GM12865 (cell line): ENCODE measurements at places on chromosomes 7 and 10.

DNA sequence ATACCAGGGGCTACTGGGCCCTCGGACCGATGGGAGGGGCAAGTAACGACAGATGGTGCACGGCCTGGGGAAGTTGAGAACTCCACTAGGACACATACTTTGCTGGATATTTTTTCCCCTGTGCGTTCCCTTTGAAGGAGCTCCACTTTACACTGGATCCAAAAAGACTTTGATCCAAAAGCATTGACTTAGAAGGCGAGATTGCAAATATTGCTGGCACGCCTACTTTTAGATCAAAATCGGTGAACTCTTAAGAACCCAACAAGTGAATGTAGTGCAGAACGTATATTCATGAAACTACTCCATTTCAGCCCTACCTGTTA lies 436 bp upstream of the SLC25A13 start:
- no peak for DNase-seq

GRCh38 chr7:138014686-138015085 lies 12.8 kb upstream of the CREB3L2 start:
- DNase-seq = no peak

- no peak for DNase-seq
Measured at GRCh38 chr7:158018971-158019645, 568.5 kb downstream of the PTPRN2 start.

GRCh38 chr10:92239600-92240288 lies 51.1 kb downstream of the CPEB3 start:
- peak; percentile 49 for DNase-seq

- DNase-seq = no peak
Measured at GRCh38 chr10:79430936-79431335, 14.5 kb downstream of the ZCCHC24 start.

DNA sequence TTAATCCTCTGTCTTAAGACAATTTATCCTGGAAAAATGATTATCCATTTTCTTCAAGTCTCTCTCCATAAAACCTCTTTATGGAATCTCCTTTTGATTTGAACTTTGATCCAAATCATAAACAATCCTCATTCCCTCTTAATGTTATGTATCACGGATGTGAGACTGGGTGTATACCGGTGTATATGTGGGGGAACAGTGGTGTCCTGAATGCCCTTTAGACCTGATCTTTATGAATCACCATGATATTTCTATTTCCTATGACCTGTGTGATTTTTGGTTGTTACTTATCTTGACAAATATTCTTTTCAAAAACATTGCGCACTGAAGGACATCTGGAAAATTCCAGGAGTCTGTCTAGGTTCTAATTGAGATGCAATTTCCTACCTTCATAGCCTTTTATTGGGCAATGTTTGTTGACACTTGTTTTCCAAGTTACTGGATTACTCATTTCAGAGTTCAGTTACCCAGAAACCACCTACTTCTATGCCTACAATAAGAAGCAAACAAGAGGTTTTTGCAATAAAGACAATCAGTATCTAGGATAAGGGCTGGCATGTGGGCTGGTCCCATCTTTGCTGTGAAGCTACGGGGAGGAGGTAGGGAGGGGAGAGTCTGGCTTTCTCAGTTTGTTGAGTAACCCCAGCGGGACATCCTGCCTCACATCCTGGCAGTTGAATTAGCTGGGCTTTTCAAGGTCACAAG lies 190.4 kb downstream of the CTTNBP2 start:
- DNase-seq = no peak

- peak; percentile 80 for DNase-seq
Measured at GRCh38 chr7:41134300-41135255, 568.3 kb downstream of the INHBA start.

GRCh38 chr7:137603043-137603442 lies 243.7 kb downstream of the DGKI start:
- DNase-seq = no peak

DNA sequence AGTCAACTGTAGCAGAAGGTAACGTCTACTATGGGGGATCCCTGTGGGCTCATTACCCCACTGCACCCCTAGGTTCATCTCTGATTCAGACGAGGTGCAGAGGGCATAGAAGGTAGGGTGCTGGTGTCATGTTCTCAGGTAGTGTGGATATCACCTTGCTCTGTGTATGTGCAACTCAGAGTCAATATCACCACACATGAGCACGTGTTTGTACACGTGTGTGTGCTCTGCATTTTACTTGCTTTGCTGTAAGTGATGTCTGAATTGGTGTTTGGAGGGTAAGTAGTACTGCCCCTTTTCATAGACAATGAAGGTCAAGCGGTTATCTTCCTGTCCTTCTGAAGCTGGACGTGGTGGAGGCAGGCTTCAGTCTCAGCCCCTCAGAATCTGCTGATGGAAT lies 10.4 kb downstream of the DMBT1 start:
- DNase-seq = no peak

GRCh38 chr10:52454491-52454890 lies 140.4 kb downstream of the DKK1 start:
- no peak for DNase-seq

GRCh38 chr7:100466653-100467605 lies 2.9 kb upstream of the SPACDR start:
- DNase-seq = no peak

- DNase-seq = no peak
Measured at GRCh38 chr10:111933937-111934336, 249.6 kb downstream of the GPAM start.

DNA sequence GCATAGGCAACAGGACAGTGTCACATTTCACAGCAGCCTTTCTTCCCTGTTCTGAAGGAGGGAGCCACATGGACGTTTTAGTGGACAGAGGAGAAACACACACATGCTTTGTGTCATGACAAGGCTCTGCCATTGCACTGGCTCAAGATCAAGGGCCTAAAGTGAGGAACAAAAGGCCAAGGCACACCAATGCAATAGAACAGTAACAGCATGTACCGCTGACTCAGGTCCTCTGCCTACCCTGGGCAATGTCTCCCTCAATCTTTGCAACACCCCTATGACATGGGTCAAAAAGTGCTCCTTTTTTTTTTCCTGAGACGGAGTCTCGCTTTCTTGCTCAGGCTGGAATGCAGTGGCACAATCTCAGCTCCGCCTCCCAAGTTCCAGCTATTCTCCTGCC lies 57.8 kb upstream of the SDK1 start:
- DNase-seq = no peak

- DNase-seq = no peak
Measured at GRCh38 chr10:23373156-23373555, 28.6 kb upstream of the C10orf67 start.

- DNase-seq = peak; percentile 52
Measured at GRCh38 chr10:72126184-72126871, 38.0 kb upstream of the SPOCK2 start.
